SHP77 (cell line): ENCODE measurements at places on chromosomes 4 and X.

- no peak for DNase-seq
These were observed 234.3 kb downstream of the PALLD start for GRCh38 chr4:168731006-168731636.

DNA sequence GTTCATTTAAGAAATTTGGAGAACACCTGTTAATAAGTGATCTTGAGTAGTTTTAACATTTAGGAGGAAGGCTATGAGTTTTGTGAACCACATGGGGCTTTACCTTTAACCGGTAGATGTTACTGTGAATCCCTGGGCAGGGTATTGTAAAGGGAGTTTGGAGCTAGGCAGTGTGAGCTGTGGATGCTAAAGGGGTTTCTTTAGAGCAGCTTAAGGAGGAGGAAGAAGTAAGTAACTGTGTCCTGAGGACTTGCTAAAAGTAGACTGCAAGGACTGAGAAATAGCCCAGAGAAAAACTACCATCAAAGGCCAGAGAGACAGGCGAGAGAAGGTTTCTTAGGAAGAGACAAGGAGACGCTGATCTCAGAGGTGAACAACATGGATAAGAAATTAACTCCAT is 5.6 kb downstream of the RHOH start:
- no peak for DNase-seq

DNA sequence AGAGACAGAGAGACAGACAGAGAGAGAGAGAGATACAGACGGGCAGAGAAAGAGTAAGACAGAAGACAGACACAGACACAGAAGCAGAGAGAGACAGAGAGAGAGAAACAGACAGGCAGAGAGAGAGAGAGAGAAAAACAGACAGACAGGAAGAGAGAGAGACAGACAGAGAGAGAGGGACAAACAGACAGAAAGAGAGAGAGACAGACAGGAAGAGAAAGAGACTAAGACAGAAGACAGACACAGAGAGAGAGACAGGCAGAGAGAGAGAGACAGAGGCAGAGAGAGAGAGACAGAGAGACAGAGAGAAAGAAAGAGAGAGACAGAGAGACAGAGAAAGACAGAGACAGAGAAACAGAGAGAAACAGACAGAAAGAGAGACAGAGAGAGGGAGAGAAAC is 27.2 kb upstream of the NAA11 start:
- no peak for DNase-seq

DNA sequence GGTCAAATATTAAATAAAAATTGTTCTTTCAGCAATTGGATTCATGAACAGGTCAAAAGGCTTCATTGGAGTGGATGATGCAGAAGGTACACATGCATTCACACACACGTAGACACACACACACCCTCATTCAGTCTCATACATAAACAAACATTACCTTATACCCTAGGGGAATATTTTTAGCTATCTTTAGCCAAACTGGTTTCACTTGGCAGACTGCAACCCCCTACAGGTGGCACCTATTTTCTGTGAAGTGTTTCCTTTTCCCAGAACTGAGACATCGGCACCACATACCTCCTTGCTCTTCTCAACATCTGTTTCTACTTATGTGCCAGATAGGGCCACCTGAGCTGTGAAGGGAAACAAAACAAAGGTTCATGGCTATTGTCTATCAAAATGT is 18.5 kb upstream of the KDR start:
- DNase-seq = no peak

- DNase-seq = no peak
These were observed 88.1 kb downstream of the FSTL5 start for GRCh38 chr4:162075726-162076125.

DNA sequence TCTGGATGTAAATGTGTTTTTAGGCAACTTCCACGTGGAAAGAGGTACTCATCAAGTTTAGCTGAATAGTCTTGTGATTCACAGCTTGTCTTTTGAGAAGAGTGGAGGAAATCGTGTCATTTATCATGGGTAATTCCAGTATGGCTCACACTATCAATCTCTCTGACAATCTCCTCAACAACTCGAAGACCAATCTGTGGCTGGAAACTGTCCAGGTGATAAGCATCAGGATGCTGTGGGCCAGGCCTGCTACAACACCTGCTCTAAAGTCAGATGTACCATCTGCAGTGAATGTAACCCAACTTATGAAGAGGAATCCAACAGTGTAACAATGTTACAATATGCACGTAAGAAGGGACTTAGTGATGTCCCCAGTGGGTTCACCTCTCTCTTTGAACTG is 132.1 kb upstream of the GK2 start:
- DNase-seq = no peak

DNA sequence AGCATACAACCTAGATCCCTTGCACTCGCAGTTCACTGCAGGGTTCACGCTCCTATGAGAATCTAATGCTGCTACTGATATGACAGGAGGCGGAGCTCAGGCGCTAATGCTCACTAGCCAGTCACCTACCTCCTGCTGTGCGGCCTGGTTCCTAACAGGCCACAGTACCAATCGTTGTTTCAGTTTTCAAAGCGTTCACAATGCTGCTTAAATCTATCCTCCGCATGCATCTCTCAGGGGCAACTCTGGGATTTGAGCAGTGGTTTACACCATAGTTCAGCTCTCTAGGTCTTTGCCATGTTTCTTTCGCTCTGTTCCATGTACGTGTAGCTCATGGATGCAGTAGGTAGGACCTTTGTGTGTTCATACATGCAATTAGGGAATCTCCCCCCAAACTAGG is 47.2 kb downstream of the CLOCK start:
- DNase-seq = no peak

- DNase-seq = no peak
These were observed 918.6 kb upstream of the PABPC4L start for GRCh38 chr4:135120195-135120594.

DNA sequence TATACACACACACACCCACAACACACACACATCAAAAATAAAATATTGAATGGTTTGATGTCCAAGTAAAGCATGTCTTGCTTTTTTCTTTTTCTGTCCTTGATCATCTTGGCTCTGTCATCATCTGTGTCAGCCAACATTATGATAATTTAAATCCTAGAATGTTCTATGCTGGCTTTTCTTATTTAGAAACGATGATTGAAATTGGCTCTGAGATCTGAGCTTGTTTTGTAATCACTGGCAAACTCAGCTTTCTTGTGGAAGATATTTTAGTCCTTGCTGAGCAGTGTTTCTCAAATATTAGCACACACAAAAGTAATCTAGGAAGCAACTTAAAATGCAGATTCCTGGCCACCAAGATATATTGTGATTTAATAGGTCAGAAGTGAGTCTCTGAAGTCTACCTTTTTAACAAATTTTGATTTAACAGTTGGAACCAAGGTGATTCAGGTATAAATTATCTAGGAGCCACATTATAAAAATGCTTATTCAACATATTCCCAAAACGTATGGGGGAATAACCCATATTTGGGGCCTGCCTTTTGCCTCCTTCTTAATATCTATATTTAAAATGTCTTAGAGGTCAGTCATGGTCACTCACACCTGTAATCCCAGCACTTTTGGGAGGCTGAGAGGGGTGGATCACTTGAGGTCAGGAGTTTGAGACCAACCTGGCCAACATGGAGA is 24.0 kb upstream of the DSPP start:
- no peak for DNase-seq

- DNase-seq = no peak
These were observed 330.4 kb upstream of the SFRP2 start for GRCh38 chr4:154119317-154119716.

DNA sequence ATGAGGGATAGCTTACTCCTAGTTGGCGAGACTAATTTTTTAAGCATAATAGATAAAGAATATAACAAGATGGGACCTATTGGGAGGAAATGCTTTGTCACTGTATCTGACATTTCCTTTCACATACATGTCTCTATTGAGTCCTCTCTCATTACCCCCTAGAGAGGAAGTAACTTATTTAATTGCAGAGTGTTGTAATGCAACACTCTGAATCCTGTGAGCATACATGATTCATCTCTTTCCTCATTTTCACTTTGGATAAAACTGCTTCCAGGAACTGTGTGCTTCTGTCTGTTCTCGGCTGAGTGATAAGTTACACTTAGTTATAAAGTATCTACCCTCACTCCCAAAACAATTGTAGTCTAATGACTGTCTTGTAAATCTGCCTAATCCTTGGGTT is 266.1 kb upstream of the ANXA10 start:
- no peak for DNase-seq

GRCh38 chr4:14182148-14182547 is 554.6 kb upstream of the BOD1L1 start:
- no peak for DNase-seq

DNA sequence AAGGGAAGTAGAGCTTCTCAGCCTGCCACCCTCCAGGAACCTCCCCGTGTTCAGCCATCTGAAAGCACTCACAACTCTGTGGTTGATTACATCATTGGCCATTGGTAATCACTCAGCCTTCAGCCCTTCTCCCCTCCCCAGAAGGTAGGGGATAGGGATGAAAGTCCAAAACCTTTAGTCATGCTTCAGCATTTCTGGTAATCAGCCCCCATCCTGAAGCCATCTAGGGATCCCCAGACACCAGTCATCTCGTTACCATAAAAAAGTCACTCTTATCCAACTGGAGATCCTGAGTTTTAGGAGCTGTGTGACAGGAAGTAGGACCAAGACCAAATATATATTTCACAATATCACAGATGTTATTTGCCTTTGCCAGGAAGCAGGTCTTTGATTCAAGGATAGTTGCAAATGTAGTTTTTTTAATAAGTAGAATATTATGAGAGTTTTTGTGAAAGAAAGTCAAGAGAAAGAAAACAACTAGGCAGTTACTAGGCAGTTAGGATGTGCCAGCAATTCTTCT is 364.6 kb upstream of the NOCT start:
- DNase-seq = no peak

DNA sequence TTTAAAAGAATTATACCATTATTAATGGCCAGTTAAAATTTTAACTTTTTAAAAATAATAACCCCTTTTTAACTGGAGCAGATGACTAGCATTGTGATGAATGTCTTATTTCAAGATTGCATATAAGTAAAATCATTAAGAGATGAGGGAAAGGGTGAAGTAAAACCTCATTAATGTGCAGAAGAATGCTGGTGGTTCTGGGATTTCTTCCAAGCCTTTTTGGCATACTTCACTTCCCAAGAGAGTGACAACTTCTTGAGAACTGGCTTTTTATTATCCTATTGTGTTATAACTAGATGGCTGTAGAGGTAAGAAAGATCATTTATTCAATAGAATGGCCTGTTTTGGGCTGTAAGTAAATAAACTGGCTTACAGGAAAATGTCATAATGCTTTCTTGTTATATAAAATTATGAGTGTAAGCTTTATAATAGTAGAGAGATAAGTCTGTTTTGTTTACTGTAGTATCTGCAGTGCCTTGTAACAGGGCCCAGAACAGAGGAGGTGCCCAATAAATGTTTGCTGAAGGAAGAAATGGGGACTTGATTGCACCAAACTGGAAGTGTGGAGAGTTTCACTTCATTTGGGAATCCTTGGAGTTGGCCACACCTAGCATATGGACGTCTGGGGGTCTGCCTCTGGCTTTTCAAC is 242.9 kb upstream of the PITX2 start:
- no peak for DNase-seq

DNA sequence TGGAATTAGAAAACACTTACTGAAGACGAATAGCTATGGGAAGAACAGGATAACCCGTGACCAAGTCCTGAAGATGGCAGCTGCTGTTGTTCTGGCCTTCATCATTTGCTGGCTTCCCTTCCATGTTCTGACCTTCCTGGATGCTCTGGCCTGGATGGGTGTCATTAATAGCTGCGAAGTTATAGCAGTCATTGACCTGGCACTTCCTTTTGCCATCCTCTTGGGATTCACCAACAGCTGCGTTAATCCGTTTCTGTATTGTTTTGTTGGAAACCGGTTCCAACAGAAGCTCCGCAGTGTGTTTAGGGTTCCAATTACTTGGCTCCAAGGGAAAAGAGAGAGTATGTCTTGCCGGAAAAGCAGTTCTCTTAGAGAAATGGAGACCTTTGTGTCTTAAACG is 2.4 kb downstream of the AGTR2 start:
- no peak for DNase-seq

DNA sequence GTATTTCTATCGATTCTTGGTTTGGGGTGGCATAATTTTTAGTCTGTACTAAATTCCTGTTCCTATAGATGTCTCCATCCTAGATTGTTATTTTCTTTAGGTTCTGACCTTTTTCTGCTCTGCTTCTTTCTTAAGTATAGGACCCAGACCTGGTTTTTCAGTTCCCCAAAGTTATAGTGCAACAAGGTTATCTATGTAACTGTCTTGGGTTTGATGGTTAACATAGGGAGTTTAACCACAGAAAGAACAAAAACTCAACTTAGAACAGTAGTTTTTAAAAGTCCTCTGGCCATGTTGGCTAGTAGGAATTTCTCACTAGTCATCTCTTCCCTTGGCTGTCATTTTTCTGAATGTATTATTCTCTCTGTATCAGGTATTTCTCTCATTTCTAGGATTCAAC is 38.8 kb upstream of the MAD2L1 start:
- DNase-seq = no peak

- DNase-seq = no peak
These were observed 264.6 kb downstream of the SPRY1 start for GRCh38 chr4:123661080-123661737.

DNA sequence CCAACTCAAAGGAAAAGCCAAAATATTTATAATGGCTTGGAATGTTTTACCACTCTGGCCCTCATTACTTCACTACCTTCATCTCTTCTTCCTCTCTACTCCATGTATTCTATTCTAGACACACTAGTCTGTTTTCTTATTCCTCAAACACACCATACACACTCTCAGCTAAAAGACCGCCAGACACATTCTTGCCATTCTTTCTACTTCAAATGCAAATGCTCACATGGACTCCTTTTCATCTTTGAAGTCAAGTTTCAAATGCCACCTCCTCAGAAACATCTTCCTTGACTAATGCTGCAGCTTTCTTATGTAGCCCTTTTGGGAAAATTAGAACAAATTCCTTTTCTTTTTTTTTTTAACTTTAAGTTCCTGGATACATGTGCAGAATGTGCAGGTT is 412.9 kb upstream of the FMR1 start:
- no peak for DNase-seq

DNA sequence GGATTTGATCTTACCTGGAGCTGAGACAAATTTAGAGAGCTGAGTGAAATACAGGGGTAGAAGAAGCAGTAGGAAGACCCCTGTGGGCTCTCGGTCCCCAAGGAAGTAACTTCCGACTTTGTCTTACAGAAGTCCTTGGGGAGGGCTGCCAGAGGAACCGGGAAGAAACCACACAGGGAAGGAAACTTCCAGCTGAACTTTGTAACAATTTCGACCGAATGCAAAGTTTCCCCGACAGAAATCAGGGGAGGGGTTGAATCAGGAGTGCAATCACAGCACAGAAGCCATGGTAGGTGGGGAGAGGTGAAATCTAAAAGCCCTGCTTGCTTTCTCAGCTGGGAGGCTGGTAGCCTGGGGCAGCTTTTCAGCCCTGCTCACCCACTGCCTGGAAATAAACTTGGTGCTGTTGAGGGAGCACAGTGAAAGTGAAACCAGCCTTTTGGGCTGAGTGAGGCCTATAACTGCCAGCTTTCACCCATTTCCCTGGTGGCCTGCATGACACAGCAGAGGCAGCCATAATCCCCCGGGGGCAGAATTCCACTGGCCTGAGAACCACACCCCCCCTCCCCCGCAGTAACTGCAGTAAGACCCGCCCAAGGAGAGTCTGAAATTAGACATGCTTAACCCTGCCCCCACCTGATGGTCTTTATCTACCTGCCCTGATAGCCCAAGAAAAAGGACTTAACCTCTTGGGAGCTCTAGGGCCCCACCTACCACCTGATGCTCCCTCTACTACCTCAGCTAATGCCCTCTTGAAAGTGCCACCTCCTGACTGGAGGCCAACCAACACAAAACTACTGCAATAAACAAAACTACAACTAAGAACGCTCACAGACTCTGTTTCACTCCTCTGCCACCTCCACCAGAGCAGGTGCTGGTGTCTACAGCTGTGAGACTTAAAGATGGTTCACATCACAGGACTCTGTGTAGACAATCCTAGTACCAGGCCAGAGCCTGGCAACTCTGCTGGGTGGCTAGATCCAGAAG is 248.2 kb downstream of the PARM1 start:
- DNase-seq = no peak
